Right hindlimb (tissue), 1 donor: ENCODE measurements at places on chromosomes 5 and 9.

DNA sequence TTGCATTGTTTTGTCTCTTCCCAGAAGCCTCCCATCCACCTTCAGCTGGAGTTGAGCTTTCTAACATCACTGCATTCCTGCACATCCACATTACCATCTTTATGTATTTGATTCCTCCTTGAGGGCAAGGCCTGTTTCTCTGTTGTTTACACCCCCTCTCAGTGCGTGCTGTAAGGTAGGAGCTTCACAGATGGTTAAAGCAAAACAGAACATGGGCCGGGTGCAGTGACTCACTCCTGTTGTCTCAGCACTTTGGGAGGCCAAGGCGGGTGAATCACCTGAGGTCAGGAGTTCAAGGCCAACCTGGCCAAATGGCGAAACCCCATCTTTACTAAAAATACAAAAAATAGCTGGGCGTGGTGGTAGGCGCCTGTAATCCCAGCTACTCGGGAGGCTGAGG is 110.9 kb downstream of the KCNIP1 start:
- DNase-seq: no peak

DNA sequence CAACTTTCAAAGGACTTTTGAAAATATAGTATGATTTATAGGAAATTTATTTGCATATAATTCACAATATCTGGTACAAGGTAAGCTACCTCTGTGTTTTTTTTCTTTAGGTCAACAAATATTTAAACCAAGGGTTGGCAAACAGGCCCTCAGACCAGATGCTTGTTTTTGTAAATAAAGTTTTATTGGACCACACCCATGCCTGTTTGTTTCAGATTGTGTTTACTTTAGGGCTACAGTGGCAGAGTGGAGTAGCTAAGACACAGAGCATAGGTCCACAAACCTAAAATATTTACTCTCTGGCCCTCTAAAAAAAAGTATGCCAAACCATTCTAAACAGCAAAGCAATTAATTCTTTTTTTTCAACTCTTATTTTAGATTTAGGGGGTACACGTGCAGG is 119.7 kb upstream of the CCDC152 start:
- no peak for DNase-seq

DNA sequence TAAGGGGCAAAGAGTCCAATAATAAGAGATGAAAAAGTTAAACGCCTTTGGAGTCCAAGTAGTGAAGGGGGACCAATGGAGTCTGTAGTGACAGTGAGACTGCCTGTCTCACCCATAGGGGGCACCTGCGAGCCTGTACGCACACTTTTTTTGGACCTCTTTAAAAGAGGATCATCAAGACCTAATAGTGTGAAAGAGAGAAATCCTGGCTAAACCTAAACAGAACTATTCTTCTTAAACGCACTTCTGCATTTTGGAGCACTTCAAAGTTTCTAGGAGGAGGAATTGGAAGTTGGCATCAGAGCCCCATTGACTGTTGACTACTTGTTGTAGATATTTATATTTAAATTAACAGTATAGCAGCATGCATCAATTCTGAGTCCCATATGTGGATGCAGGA is 636.1 kb upstream of the KLF4 start:
- no peak for DNase-seq

GRCh38 chr9:134219646-134220060 is 55.3 kb upstream of the RNU6ATAC start:
- peak; percentile 12 for DNase-seq

- no peak for DNase-seq
Measured at GRCh38 chr5:50575740-50576139, 90.7 kb upstream of the PARP8 start.

GRCh38 chr9:17556935-17557334 is 21.9 kb upstream of the SH3GL2 start:
- no peak for DNase-seq
